ENCODE measurements at places on chromosomes 1 and 21.

DNA sequence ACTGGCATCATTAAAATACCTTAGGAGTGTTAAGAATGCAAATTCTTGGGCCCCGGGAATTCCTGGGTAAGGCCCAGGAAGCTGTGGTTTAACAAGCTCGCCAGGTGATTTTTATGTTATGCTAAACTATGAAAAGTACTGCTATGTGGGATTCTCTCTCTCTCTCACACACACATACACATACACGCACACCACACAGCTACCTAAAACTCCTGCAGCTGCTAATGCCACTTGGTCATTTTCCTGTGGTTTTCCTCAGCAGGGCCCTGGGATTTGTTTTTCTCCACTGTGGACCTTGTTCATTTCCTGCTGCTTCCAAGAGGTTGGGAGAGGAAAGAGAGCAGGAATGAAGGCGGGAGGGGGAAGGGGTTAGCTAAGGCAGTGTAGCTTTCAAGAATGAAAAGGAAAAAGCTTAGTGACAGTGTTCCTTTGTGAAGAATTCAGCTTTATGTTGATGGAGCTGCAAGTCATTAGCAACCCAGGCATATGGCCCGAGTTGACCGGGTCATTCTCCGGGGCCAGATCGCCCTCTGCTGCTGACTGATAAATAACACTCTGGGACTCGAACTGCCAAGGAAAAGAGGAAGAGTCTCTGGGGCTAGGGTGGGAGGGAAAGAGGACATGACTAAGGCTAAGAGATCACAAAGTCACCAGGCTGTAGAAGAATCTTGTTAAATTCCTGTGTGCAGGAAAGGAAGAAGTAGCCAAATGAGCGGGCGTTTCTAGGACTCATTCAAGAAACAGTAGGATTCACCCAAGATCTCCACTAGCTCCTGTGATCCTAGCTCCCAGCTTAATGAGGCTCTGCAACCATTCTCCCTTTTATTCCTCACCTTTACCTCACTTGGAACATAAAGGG, 30.5 kb upstream of the LRIG2 start:
- no peak for DNase-seq

DNA sequence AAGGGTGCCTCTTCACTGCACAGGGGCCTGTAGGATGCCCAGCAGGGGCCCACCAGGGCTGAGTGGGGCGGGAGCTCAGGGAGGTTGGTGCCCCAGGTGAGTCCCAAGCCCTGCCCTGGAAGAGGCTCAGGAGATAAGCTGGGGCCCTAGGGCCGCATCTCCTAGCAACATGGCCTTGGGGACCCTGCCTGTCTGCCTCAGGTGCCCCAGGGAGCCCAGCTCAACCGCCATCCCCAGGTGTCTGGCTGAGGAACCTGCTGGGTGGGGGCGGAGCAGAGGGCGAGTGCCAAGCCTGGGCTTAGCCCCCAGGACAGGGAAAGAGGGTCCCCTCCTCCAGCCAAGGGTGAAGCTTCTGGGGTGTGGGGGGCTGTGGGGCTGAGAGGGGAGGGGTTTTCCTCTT, 54.8 kb downstream of the FOXO6 start:
- no peak for DNase-seq

GRCh38 chr1:37945743-37946702, 830 bp downstream of the INPP5B start:
- no peak for DNase-seq

- DNase-seq, result peak; percentile 35
Observed at GRCh38 chr1:247407180-247407616, 8.8 kb upstream of the NLRP3 start.

DNA sequence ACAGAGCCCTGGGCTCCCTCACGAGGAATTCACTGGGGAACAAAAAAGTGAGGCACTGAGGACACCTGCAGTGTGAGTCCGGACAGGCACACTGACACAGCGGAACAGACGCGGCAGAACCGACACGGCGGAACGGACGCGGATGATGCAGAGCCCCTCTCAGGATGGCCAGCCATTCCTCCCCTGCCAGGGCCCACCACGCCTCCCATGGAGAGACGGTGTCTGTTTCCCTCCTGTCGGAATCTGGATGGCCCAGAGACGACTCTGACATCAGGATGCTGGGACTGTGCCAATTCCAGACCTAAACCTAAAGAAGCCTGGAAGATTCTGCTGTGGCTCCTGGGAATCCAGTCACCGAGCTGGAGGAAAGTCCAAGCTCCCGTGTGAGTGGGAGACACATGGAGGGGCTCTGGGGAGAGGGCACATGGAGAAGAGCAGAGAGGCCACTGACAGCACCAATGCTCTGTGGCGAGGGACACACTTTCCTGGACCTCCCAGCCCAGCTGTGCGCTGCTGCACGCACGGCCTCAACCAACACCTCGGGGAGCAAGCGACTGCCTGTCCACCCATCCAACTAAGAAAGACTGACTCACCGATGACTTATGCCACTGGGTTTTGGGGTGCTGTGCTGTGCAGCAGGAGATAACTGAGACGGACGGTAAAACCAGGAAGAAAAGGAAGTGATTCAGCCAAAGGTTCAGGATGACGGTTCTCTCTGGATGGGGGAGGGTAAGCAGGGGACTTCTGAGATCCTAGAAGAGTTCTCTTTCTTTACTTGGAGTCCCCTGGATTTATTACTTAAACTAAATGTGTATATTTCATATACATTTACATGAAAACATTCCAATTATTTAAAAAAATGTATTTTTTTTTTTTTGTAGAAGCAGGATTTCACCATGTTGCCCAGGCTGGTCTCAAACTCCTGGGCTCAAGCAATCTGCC, 23.3 kb downstream of the ZBTB17 start:
- no peak for DNase-seq

DNA sequence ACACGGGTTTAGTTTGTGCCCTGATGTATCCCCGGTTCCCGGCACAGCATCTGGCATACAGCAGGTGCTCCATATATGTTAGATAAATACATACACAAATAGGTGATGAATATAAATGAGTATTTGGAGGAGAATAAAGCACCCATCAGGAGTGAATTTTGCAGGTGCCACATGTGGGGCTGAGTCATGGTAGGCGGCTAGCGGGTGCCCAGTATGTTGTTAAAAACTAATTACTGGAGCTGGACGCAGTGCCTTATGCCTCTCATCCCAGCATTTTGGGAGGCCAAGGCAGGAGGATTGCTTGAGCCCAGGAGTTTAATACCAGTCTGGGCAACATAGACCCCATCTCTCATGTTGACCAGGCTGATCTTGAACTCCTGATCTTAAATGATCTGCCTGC, 16.7 kb upstream of the WASF2 start:
- DNase-seq, result no peak

GRCh38 chr1:76074321-76075187, at the start of gene ST6GALNAC3:
ST6GALNAC3 (plus strand) TSS chr1:76074746.
- peak; percentile 26 for DNase-seq

- no peak for DNase-seq
Observed at GRCh38 chr1:22208268-22208972, 65.5 kb upstream of the WNT4 start.
